Stimulated activated CD4-positive, alpha-beta T cell treated with anti-CD3 and anti-CD28 coated beads, Interleukin-12 subunit alpha, Interleukin-12 subunit beta, amount 100 ng/mL, for 4 hours (primary cell): ENCODE measurements at places on chromosomes 3 and 15.

- DNase-seq = no peak
Observed at GRCh38 chr15:77846360-77846759, 213.6 kb upstream of the LINGO1 start.

DNA sequence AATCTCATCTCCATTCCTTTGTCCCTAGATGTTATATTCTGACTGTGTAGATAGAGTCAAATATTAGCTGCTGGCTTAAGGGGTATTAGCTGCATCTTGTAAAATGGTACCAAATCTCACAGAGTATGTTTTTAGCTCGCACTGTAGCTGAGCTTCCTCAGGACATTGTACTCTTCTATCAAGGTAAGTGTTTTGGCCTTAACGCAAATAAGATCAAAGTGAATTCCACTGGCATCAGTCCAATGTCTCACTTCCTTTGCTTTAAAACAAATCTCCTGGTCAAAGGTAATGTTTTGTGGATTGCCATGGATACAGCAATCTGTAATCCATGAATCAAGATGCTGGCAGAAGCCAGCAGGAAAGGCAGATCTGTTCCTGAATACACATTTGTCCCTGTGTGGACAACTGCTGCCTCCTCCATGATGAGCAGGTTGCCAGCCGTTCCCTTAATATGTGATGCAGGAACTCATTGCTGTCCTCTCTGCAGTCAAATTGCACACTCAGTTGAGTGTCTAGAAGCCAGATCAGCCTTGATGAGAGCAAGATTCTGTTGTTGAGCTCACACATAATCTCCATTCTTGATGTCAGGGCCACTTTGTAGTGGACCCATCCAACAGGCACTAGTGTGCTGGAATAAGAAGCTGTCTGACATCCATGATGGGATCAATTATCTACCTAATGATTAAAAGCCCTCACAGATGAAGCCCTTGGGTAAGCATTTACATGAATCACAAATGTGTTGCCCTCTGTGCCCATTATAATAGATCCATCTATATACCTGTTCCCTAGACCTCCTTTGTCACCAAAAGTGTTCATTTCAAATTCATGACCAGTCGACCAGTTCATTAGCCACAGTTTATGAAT, 96.6 kb upstream of the AGTR1 start:
- no peak for DNase-seq

- DNase-seq = no peak
Observed at GRCh38 chr3:40800343-40800742, 275.6 kb downstream of the ZNF621 start.

DNA sequence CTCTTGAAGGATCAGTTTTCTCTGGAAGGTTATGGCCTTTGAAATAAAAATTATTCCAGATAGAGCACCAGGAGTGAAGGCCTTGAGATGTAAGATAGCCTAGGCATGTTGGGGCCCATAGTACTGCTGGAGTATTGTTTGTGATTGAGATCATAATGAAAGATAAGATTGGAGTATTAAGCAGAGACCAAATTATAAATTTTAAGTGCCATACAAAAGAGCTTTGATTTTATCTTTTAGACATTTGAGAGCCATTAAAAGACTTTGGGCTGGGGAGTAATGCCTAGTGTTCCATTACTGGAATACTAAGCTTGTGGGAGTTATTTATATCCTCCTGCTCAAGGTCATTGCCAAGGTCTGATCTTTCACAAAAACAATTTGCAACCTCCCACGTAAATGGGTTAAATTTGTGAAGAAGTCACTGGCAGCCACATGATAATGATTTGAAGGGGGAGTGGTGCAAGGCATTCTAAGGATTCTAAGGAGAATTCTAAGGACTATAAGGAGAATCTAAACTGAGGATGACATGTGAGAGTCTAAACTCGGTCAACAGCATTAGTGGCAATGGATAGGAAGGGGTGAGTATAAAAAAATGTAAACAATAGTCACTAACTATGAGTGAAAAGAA, 12.8 kb downstream of the ELL3 start:
- DNase-seq = no peak

DNA sequence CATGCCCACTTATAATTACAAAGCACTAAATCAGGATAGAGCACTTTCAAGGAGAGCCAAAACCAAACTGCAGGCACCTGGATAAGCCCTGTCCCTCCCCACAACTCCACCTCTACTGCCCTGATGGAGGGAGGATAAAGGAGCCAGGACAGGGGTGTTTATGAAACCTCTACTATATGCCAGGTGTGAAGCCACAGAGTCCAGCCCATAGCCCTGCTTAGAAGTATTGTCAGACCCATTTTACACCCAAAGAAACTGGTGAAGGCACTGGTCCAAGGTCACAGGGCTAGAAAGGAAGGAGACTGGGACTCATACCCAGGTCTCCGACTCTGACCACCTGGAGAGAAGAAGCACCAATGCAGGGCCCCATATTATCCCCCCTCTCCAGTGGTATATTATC, 48.7 kb downstream of the SH3BP5 start:
- DNase-seq = no peak

DNA sequence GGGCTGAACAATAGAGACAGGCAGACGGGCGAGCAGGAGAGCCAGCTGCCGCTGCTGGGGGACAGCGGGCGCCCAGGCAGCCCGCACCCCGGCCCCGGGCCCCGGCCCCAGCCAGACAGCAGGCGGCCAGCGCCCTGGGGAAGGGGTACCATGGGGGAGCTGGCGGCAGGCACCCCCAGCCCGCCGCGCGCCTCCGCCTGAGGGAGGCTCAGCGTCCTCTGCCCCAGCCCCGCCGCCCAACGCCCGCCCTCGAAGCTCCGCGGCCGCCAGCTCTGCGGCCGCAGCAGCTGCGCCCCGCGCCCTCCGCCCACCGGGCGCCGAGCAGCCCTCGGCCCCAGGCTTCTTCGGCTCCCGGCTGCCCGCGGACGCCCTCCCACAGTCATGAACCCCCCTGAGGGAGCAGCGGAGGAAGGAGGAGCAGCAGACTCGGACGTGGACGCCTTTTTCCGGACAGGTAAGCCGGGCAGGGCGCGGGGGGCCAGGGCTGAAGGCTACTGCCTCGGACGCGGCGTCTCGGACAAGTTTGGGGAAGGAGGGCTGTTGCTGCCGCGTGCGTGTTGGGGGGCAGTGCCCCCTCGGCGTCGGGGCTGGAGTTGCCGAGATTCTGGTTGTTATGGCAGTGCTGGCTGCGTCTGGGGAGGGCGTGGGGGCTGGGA, 41.6 kb upstream of the ROPN1 start:
- no peak for DNase-seq

- no peak for DNase-seq
Observed at GRCh38 chr15:38961931-38962330, 397.3 kb upstream of the RASGRP1 start.

DNA sequence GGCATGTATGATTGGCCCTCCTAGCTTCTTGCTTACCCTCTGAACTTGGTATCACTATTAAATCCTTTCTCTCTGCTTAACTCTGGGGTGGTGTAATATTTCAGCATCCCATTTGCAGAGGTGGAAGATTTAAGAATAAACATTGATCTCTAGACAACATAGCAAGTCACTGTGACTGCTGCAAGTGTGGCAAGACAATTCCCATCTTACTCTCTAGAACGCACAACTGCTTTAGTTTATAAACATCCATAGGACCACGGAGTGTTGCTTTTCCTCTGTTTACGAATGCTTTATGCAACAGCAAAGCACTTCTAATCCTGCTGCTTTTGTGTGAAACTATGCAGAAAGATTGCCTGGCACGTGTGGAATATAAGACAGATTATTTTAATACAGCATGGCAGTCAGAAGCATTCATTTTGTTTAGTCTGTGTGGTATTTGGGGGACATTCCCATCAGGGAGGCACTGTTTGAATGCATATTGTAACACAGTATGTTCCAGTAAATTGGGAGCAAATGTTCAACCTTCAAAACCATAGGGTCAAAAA, 338.9 kb upstream of the TMCO5A start:
- no peak for DNase-seq

GRCh38 chr3:7512048-7512447, 651.1 kb downstream of the GRM7 start:
- no peak for DNase-seq

GRCh38 chr3:127679534-127680145, 6.9 kb downstream of the ABTB1 start:
- DNase-seq = no peak

- no peak for DNase-seq
Observed at GRCh38 chr3:190545191-190545590, 31.3 kb downstream of the IL1RAP start.

- DNase-seq = no peak
Observed at GRCh38 chr3:185416513-185416912, 53.6 kb downstream of the MAP3K13 start.

DNA sequence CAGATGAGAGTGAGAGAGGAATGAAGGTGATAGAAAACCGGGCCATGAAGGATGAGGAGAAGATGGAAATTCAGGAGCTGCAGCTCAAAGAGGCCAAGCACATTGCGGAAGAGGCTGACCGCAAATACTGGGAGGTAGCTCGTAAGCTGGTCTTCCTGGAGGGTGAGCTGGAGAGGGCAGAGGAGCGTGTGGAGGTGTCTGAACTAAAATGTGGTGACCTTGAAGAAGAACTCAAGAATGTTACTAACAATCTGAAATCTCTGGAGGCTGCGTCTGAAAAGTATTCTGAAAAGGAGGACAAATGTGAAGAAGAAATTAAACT, 88.9 kb downstream of the EOMES start:
- no peak for DNase-seq
